ENCODE measurements at places on chromosomes 4 and X.

DNA sequence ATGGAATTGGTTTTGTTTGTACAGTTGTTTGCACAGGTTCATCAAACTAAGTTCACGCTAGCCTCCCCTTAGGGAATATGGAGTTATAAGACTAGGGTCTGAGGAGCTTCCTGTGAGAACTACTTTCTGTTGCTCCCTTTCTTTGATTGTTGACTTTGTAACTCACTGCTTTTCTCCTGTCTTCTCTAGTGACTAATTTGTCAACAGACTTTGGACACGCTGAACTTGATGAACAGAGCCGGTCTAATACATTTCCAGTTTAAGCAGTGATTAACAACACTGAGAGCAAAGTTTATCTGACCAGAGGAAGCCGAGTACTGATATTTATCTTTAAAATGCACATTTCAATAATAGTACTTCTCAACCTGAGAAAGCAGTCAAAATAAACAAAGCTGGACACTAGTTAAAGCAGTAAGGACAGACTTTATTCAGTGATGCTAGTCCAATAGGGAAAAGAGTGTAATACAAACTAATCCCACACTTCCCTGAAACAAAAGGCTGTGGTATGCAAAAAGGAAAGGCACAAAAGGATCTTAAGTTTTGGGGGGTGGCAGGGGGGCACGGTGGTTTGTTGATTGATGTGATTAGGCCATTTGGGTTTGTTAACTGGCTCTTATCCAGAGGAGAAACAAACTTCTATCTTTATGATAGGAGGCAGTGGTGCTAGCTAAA is 2.7 kb upstream of the NUDT9 start:
- no peak for DNase-seq

GRCh38 chr4:162985131-162985530 is 181.6 kb downstream of the NAF1 start:
- no peak for DNase-seq

DNA sequence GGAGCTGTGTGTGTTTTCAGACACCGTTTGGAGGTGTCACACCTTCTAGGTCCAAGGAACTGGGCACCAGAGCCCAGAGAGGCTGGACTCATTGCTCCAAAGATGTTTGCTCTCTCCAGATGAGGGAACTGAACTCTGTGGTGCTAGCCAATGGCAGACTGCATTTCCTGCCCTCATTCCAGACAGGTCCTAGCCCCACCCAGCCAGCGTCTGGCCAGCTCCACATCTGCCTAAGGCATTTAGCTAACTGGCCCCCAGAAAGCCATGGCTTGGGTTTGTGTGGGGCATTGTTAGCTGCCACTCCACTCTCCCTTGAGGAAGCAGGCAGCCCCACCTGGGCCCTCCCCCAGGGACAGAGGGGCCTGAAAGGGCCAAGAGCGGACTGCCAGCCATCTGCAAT is 11.4 kb downstream of the FGD1 start:
- DNase-seq: peak; percentile 1

DNA sequence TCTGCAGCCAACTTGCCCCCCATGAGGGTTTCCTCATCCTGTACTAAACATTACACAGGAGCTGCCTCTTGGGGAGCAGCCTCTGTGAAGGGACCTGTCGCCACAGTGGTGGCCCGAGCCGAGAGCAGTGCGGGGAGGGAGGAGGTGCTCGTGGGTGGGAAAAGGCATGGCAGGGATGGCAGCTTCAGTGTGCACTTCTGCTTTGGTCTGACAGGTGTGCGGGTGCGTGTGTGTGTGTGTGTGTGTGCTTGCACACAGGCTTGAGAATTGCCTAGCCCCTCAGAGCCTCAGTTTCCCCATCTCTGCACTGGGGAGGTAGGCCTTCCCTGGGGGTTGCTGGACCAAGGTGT is 3.9 kb downstream of the SH3TC1 start:
- no peak for DNase-seq

- DNase-seq: no peak
Observed at GRCh38 chrX:153657161-153657560, 10.2 kb downstream of the DUSP9 start.

- DNase-seq: no peak
Observed at GRCh38 chr4:142339053-142339452, 507.0 kb downstream of the INPP4B start.

DNA sequence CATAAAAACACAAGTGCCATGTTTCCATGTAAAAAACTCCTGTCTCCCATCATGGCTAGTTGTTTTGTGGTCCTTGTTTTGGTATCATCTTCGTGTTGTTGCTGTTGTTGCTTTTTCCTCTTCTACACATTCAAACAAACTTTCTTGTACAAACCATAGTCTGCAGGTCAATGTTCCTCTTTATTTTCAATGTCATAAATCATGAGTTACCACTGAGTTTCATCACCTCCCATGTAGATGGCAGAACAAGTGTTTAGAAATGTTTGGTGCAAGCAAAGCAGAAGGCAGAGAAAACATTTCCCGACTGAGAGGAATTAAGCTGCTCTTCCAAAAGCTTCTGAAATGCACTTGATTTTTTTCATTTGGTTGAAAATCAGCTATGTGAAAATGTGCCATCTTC is 166.0 kb downstream of the ANTXR2 start:
- DNase-seq: no peak

- DNase-seq: no peak
Observed at GRCh38 chr4:110681381-110681780, 58.5 kb upstream of the PITX2 start.

- no peak for DNase-seq
Observed at GRCh38 chrX:96540111-96540631, 144.5 kb upstream of the DIAPH2 start.

GRCh38 chr4:19406789-19407188 is 844.9 kb upstream of the SLIT2 start:
- DNase-seq: no peak

GRCh38 chr4:142420311-142421095 is 425.6 kb downstream of the INPP4B start:
- no peak for DNase-seq

GRCh38 chr4:138831948-138832347 is 183.6 kb upstream of the NOCT start:
- no peak for DNase-seq

GRCh38 chrX:27815209-27815608 is 7.4 kb downstream of the MAGEB10 start:
- no peak for DNase-seq

GRCh38 chr4:100431416-100431815 is 86.4 kb downstream of the EMCN start:
- no peak for DNase-seq

GRCh38 chr4:14877246-14878225 is 124.7 kb upstream of the CPEB2 start:
- no peak for DNase-seq

DNA sequence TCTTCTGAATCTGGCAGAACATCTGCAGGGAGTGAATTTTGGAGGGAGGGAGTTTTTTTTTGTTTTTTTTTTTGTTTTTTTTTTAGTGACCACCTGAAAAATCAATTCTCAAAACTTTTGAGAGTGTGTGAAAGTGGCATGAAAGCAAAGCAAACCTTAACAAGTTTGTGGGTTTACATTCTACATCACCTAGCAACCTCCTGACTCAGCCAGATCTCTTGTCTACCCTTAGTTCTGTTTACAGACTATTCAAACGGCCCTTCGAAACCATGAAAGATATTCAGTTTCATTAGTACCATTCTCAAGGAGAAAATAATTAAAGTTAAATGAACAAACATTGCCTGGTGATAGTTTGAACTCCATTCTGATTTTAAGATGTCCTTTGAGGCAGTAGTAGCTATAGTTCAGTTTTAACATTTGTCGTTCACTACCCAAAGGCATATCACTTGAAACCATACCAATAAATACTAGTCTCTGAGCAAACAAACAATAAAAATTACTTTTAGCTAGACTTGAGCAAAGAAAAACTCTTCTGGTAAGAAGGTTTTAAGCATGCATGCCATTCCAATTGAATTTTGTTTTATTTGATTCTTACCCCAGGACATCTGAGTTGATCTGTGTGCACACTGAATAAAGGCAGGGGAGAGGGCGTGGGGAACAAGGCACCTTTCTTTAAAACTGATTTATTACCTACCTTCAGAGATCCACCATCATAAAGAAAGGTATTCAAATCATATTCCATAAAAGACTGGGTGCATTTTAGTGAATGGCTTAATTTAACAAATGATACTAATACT is 137.7 kb downstream of the ARX start:
- DNase-seq: no peak

DNA sequence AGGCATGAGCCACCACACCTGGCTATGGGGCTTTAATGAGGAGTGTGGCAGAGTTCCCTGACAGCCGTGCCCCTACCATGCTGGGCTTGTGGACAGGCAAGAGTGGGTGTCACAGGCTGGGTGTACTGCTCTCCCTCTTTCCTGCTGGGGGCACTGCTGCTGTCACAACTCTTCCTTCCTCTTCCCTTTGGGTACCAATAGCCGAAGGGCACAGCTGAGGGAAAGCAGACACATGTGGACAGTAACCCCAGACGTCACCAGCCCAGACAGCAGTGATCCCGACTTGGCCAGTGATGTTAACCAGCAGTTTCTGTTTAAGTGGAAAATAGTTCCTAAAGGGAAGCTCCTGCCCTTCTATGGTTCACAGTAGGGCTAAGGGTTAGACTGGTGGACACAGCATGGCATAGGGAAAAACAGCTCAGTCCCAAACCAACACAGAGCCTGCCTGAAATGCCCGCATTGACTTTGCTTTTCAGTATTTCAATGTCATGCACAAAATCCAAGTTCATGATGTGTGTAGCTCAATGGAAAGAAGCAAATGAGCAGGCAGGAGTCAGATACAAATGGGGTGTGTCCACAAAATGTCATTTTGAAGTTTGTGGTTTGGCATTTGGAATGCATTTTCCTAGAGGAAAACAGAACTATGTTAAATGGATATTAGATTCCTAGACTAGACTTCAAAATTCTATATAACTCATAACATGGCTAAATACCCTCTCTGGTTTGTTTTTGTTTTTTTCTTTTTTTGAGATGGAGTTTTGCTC is 24.9 kb upstream of the DDX3X start:
- DNase-seq: no peak

DNA sequence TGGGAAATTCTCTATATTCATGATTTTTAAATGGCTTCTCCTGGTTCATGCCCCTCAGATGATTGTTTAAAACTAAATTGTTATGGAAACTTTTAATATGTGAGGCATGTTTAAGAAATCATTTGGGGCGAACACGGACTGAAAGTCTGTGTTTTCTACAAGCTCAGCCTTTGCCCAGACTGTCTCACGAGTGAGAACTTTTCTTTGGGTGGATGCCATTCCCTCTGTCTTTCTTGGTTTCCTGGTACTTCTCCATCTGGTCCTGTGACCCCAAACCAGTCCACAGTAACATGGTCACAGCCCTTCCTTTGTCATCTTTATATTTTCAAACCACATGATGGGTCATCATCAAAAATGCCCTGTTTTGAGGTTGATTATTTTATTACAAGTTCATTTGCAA is 186.6 kb upstream of the GNPDA2 start:
- DNase-seq: no peak

GRCh38 chrX:9628779-9629493 is 136.7 kb downstream of the GPR143 start:
- DNase-seq: no peak

DNA sequence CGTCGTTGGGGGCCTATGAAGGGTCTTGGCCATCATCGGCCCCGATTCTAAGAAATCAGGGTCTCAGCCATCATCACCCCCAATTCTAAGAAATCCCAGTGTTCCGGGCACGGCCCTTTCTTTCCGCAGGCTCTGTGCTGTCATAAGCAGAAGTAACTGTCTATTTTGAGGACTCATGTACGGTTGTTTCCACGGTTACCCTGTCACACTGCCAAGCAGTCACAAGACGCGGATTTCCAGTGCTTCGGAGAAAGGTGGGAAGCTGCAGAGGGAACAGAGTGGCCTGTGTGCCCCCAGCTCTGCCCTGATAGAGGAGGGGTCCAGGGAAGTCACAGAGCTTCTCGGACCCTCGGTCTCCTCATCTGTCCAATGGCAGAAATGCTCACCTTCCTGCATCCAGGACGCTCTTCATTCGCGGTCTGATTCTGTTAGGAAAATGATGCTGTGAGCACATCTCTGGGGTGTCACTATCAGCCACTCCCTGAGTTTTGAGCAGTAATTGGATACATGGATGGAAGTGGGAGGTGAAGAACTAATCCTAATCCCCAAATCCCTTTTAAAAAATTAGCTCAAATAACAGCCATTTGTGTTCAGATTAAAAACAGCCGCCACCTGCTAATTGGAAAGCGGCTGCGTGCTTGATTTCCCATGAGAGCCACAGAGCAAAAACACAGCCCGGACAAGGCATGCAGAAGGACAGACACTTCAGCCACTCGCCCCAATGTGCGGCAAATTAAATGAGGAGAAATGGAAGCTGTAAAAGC is 73.1 kb downstream of the WFS1 start:
- DNase-seq: no peak

GRCh38 chr4:118158763-118159375 is 124.6 kb downstream of the NDST3 start:
- no peak for DNase-seq

- no peak for DNase-seq
Observed at GRCh38 chr4:24980064-24980690, 50.6 kb downstream of the LGI2 start.

- DNase-seq: no peak
Observed at GRCh38 chr4:42609051-42609450, 47.9 kb downstream of the ATP8A1 start.

DNA sequence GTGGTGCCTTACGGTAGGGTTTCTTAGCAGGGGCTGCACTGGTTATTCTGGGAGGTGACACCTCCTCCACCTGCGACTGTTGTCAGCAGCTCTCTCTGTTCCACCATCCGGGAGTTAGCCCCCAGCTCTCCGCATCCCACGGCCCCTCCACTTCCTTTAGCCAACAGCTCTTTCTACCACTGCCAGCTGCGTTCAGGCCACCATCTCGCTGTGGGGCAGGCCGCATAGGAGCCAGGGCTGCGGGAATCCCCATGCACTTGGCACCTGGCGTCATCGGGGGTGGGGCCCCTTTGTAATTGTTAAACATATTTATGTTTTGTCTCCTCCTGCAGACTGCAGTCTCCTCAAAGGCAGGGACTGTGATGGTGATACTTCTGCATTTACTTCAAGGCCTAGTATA is 480.2 kb downstream of the SMARCA1 start:
- DNase-seq: no peak

DNA sequence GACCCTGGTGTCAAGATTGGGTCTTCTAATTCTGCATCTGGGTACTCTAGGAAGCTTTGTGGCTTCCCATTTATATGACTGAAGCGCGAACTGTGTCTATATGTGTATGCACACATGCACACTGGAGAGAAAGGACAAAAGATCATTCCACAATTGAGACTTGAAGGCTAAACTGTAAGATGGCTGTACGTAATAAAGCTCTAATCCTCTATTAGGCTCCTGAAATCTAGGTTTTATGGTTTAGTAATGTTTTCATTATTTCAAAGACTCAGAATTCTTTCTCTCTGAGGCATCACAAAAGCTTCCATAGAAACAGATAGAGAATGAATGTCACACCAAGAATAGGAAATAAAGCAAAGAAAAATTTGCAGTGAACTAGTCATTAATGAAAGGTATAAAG is 320.7 kb upstream of the FTHL17 start:
- DNase-seq: no peak

- DNase-seq: no peak
Observed at GRCh38 chrX:46715530-46715929, 43.4 kb downstream of the SLC9A7 start.

All from cortex of kidney (tissue), 1 donor.